Psoas muscle (tissue), 8 donors: ENCODE measurements at places on chromosomes 7 and 10. TPM values are rescaled to one million over a fixed set of nuclear protein-coding genes. Genes with fewer than 3 reads are reported as not detected.
A peak's percentile ranks its signal among the peaks of the same experiment; 100 is the strongest.

DNA sequence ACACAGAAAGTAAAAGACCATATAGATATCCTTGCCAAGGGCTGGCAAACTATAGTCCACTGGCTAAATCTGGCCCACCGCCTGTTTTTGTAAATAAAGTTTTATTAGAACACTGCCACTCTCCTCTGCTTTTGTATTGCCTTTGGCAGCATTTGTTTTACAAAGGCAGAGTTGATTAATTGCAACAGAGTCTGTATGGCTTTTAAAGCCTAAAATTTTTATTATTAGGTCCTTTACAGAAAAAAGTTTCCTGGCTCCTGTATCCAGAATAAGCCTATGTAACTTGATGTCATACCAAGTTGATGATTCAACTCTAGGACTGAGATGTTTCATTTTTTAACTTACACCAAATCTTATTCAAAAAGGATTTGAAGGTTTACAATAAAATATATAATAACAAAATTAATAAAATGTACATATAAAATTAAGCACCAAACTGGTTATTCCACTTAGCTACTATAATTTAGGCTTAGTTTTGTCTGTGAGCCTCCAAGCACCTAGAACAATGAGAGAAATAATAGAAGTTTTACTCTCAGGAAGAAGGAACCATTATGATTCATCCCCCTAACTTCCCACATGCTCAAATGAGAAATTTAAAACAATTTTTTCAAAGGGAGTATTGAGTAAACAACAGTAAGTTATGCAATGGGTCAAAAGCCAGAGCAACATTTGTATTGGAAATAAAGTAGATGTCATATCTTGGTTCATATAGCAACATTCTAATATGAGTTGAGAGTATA, 31.9 kb downstream of the CPED1 start:
- H3K27ac ChIP-seq, result peak overlapping the region; percentile 57
- no peaks in the 10 kb centered on the region for H3K36me3 ChIP-seq
- H3K4me3 ChIP-seq, result no peak overlapping the region
- peaks cover 67% of the 10 kb centered on the region for H3K4me1 ChIP-seq

- H3K27ac ChIP-seq, result no peak overlapping the region
- no peaks in the 10 kb centered on the region for H3K4me1 ChIP-seq
- H3K4me3 ChIP-seq, result no peak overlapping the region
These were observed 446.0 kb upstream of the PODXL start for GRCh38 chr7:132002343-132002968.

GRCh38 chr10:100045592-100045991, 35.8 kb upstream of the DNMBP start:
- no peak overlapping the region for H3K4me3 ChIP-seq
- peaks cover 10% of the 10 kb centered on the region for H3K4me1 ChIP-seq
- no peak overlapping the region for H3K27ac ChIP-seq

DNA sequence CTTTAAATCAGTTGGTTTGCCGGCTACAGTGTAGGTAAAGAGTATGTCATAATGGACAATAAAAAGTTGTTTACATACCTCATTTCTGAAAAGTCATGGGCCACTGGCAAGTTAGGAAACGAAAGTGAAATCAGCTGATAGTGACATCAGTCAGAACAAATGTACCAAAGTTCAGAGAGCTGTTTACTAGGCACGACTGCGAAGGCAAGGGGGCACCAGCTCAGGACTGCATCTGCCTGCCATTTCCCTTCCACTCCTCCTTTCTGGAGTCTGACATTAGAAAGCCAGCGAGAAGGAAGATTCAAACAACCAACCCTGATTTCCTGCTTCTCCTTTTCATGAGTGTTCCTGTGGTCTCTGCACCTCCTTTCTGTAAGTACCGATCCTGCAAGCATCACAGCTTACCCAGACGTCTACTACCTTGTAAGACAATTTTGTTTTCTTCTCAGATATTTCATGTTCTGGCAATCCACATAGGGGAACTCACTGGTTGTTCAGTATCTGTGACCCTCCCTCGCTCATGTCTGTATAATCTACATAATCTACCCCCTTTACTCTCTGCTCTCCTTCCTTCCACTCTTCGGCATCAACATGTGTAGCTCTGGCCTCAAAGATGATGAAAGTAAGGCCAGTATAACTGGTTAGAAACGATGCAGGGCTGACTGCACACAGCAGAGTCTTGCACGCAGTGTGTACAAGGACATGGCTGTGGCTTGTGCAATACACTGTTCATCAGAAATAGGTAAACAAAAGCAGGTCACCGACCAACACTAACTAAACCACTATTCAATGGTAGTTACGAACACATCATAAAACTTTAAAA, at the start of gene TMEM140:
Gene TMEM140 (plus strand): TSS at position 174 of the 823 bp plus-strand sequence. CDS start 16,370 bp downstream, outside the sequence.
- peak within 1 kb of the TSS; percentile 97 for H3K27ac ChIP-seq
- peaks cover 40% of the 10 kb centered on the region for H3K4me1 ChIP-seq
- no peak for DNase-seq

- no peaks in the 10 kb centered on the region for H3K27me3 ChIP-seq
- DNase-seq, result no peak
- H3K27ac ChIP-seq, result no peak overlapping the region
- no peaks in the 10 kb centered on the region for H3K36me3 ChIP-seq
- H3K4me3 ChIP-seq, result no peak overlapping the region
- no peaks in the 10 kb centered on the region for H3K4me1 ChIP-seq
These were observed 179.2 kb downstream of the DYNC1I1 start for GRCh38 chr7:95951531-95951930.

- H3K27me3 ChIP-seq, result no peaks in the 10 kb centered on the region
- H3K4me1 ChIP-seq, result peaks cover 25% of the 10 kb centered on the region
- no peaks in the 10 kb centered on the region for H3K36me3 ChIP-seq
- DNase-seq, result no peak
- peak overlapping the region; percentile 80 for H3K27ac ChIP-seq
These were observed 846 bp downstream of the MINPP1 start for GRCh38 chr10:87505366-87506111.

DNA sequence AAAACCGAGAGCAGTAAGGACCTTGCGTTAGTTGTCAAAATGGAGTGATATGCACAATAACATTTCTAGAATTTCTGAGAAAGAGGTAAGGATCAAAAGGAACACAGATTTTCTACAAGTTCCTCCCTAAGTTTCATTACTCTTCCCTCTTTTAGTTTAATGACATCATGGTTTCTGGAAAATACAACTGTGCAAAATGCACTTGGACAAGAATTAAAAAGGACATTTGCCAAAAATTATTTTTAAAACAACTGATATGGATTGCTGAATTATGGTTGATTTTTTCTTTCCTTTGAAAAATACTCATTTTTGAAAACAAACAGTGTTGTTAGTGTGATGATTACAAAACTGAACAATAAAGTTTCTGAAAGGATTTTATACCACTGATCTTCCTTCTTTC, 52.1 kb downstream of the SRI start:
- no peak overlapping the region for H3K27ac ChIP-seq
- H3K4me3 ChIP-seq, result no peak overlapping the region
- no peaks in the 10 kb centered on the region for H3K27me3 ChIP-seq
- no peaks in the 10 kb centered on the region for H3K4me1 ChIP-seq

DNA sequence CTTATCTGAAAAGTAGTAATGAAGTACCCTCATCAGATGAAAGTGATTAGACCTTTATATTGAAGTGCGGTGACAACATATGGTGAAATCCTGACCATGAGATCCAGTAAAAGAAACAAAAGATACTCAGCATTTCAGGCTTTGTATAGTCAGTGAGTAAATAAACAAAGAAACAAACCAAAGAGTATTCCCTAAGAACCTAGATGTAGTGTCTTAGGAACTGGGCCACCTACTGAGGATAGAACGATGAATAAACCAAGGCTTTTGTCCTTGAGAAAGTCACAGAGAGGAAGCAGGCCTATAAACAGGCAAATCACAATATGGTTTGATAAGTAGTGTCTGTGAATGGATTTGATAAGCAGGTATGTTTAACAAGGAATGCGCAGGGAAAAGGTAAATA, 46.2 kb downstream of the ZNF277 start:
- H3K4me3 ChIP-seq, result no peak overlapping the region
- DNase-seq, result no peak
- H3K4me1 ChIP-seq, result no peaks in the 10 kb centered on the region
- H3K36me3 ChIP-seq, result no peaks in the 10 kb centered on the region

GRCh38 chr7:15099074-15099473, 196.5 kb upstream of the DGKB start:
- H3K27ac ChIP-seq, result no peak overlapping the region
- H3K27me3 ChIP-seq, result no peaks in the 10 kb centered on the region
- DNase-seq, result no peak
- H3K36me3 ChIP-seq, result no peaks in the 10 kb centered on the region
- no peaks in the 10 kb centered on the region for H3K4me1 ChIP-seq

GRCh38 chr7:134420424-134421125, 38.3 kb downstream of the AKR1B1 start:
- DNase-seq, result no peak
- no peaks in the 10 kb centered on the region for H3K4me1 ChIP-seq
- no peaks in the 10 kb centered on the region for H3K36me3 ChIP-seq
- H3K4me3 ChIP-seq, result no peak overlapping the region

DNA sequence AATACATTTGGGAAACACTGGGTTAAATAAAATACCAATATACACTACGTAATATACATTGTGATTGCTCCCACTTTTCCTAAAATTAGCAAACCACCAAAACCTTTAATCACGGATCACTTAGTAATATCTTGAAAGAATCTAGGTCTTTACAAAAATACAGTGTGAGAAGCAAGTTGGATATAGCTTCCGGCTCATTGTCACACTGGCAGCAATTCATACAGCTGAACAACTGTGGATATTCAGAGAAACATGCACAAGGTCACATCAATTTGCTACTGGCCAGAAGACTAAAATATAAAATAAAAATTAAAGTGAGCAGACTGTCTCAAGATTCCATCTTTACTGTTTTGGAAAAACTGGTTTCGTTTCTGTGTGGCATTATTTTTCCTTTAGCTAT, 69.1 kb downstream of the ZNF438 start:
- no peaks in the 10 kb centered on the region for H3K27me3 ChIP-seq
- no peaks in the 10 kb centered on the region for H3K36me3 ChIP-seq
- no peak overlapping the region for H3K27ac ChIP-seq
- H3K4me1 ChIP-seq, result peaks cover 18% of the 10 kb centered on the region
- DNase-seq, result no peak

DNA sequence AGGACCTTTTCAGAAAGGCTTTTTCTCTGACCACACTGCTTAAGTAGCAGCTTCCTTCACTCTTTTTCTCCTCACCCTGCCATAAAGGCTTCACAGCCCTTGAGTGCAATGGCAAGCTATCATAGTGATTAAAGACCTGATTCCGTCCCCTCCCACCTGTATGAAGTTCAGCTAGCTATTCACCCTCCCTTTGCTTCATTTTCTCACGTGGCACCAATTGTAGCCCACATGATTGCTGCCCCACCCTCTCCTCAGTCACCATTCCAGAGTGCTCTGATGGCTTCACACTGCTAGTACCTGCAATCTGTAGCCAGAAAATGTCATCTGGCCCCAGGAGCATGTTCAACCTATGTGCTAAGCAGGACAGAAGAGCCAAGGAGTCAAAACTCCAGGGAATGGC, 523.8 kb downstream of the GRM8 start:
- no peak for DNase-seq
- H3K27me3 ChIP-seq, result no peaks in the 10 kb centered on the region
- H3K27ac ChIP-seq, result no peak overlapping the region
- H3K36me3 ChIP-seq, result no peaks in the 10 kb centered on the region

GRCh38 chr10:50497758-50498157, 126.0 kb downstream of the SGMS1 start:
- peak overlapping the region; percentile 73 for H3K27ac ChIP-seq
- H3K4me1 ChIP-seq, result peaks cover 23% of the 10 kb centered on the region
- DNase-seq, result no peak

- H3K27ac ChIP-seq, result no peak overlapping the region
- H3K4me3 ChIP-seq, result no peak overlapping the region
- H3K36me3 ChIP-seq, result no peaks in the 10 kb centered on the region
- no peaks in the 10 kb centered on the region for H3K4me1 ChIP-seq
- H3K27me3 ChIP-seq, result no peaks in the 10 kb centered on the region
These were observed 79.5 kb downstream of the AOAH start for GRCh38 chr7:36644625-36645422.

GRCh38 chr7:128954830-128955802, 17.4 kb downstream of the IRF5 start:
- H3K4me1 ChIP-seq, result no peaks in the 10 kb centered on the region
- DNase-seq, result no peak
- H3K4me3 ChIP-seq, result no peak overlapping the region
- H3K27ac ChIP-seq, result no peak overlapping the region

GRCh38 chr10:11454958-11455566, 156.4 kb downstream of the USP6NL start:
- no peaks in the 10 kb centered on the region for H3K36me3 ChIP-seq
- H3K27me3 ChIP-seq, result no peaks in the 10 kb centered on the region
- H3K4me1 ChIP-seq, result no peaks in the 10 kb centered on the region
- no peak for DNase-seq
- H3K27ac ChIP-seq, result no peak overlapping the region

- no peak overlapping the region for H3K4me3 ChIP-seq
- H3K4me1 ChIP-seq, result no peaks in the 10 kb centered on the region
- H3K36me3 ChIP-seq, result no peaks in the 10 kb centered on the region
- H3K27ac ChIP-seq, result no peak overlapping the region
- H3K27me3 ChIP-seq, result no peaks in the 10 kb centered on the region
- no peak for DNase-seq
These were observed 161.0 kb downstream of the HGF start for GRCh38 chr7:81608748-81609382.

- no peak overlapping the region for H3K27ac ChIP-seq
- H3K27me3 ChIP-seq, result no peaks in the 10 kb centered on the region
- H3K36me3 ChIP-seq, result no peaks in the 10 kb centered on the region
These were observed 386.0 kb downstream of the RPS24 start for GRCh38 chr10:78419481-78420265.

The TMEM139 gene
- total RNA-seq, result 0.43 TPM

The GIMAP6 gene
- 21.8 TPM for total RNA-seq

The SEPTIN14 gene
- total RNA-seq, result not detected

The PLEKHS1 gene
- not detected for total RNA-seq

The PNLIPRP3 gene
- total RNA-seq, result not detected

The PODXL gene
- 46.8 TPM for total RNA-seq

The PPP1R9A gene
- total RNA-seq, result 17.3 TPM

The FAM20C gene
- 28.1 TPM for total RNA-seq

The TCERG1L gene
- not detected for total RNA-seq

The NSMCE4A gene
- total RNA-seq, result 10.7 TPM

The EBF3 gene
- 4.5 TPM for total RNA-seq

The AASS gene
- 9.1 TPM for total RNA-seq
